Stimulated activated CD8-positive, alpha-beta memory T cell treated with anti-CD3 and anti-CD28 coated beads, Interleukin-15, amount 100 ng/mL, for 4 hours (primary cell): ENCODE measurements at places on chromosomes 3 and 15.

DNA sequence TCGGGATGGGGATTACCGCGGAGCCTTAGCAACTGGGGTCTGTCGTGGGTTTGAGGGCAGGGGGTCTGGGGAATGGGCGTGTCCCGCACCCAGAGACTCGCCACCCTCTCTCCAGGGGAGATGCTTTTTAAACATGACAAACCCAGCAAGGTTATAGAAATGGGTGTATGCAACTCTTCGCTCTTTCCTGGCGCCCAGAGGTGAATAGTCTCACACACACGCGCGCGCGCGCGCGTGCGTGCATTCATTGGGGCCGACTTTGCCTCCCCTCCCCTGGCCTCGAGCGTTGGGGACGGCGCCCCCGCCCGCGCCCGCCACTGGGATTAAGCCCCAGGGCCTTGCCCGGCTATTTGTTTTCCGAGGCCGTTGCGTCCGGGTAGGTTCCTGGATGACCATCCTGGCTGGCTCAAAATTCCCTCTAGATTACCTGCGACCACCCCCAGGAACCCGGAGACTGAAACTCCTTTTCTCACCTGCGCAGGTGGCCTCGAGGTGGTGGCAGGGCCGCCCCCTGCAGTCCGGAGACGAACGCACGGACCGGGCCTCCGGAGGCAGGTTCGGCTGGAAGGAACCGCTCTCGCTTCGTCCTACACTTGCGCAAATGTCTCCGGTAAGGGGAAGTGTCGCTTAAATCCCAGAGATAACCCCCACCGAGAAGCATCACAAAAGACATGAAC lies 777 bp downstream of the GPR160 start:
- no peak for DNase-seq

DNA sequence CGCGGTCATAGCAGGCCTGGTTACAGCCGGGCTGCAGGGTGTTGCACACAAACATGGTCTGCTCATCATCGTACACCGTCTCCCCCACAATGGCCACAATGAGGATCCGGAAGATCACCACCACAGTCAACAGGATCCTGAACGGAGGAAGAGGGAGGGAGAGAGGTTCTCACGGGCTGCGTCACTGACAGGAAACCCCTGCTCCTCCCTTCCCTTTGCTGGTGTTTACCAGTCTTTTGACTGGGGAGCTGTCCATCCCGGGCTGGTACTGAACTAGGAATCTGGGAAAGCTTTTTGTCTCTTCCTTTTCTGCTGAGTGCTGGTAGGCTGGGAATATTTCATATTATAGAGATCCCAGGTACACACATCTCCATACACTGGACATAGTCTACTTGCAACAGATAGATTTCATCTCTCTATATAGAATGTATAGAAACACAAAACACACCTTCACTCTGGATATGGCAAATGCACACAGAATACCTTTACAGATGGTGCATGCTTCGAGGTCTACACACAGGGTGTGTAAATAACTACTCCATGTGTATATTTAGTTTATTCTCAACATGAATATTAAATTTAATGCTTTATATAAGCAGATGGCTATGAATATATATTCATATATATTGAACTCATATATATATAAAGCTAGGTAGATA lies 1.4 kb downstream of the GJD2 start:
- no peak for DNase-seq

- DNase-seq = no peak
Observed at GRCh38 chr3:103126115-103126514, 691.3 kb downstream of the ZPLD1 start.

GRCh38 chr3:108565506-108565905 lies 23.7 kb downstream of the CIP2A start:
- no peak for DNase-seq

GRCh38 chr15:78065973-78066946 lies 11.3 kb downstream of the TBC1D2B start:
- no peak for DNase-seq

GRCh38 chr3:146817704-146818103 lies 212.6 kb upstream of the PLSCR5 start:
- no peak for DNase-seq
